Hepatocyte (in vitro differentiated cells): ENCODE measurements at places on chromosomes 2 and 18. TPM values are rescaled to one million over a fixed set of nuclear protein-coding genes. Genes with fewer than 3 reads are reported as not detected.

- no peak for DNase-seq
Measured at GRCh38 chr2:192379736-192380135, 185.0 kb upstream of the TMEFF2 start.

- DNase-seq, result peak; percentile 28
Measured at GRCh38 chr2:119760956-119761275, 1.2 kb downstream of the PTPN4 start.

GRCh38 chr18:21912339-21913239 is 172.0 kb downstream of the MIB1 start:
- no peak for DNase-seq

DNA sequence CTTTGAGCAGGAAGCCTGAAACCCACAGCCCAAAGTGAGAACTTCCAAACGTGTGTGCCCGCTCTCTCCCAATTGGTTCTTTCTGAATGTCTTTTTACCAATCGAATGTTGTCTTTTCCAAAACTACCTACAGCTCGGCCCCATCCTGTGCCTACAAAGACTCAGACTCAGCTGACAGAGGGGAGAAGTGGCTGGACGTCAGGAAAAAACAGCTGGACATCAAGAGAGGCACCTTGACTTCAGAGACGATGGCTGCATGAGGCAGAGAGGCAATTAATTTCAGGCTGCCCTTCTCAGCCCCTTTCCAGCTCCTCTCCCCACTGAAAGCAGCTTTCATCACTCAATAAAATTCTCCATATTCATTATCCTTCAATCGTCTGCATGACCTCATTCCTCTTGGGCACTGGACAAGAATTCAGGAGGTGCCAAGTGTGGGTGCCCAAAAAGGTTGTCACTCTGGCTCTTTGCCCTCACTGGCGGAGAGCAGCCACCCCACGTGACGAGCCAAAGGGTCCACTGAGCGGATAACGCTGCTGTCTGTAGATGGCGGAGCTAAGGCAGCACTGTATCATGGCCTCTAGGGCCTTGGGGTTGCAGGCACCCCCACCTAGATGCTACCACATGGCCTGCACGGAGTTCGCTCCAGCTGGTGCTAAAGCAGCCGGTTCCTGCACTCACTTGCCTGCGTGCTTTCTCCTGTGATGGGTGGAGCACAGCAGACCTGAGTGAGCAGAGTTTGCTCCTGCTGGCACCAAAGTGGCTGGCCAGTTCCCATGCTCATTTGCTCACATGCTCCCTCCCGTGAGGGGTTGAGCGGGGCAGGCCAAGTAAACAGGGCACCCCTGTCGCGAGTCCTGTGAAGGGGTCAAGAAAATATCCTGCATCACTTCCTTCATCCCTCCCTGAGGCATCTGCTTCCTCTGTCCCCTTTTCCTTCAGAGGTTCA is 37.9 kb downstream of the FAM210A start:
- DNase-seq, result no peak

GRCh38 chr2:34105006-34105767 is 506.1 kb upstream of the FAM98A start:
- DNase-seq, result no peak

- DNase-seq, result peak; percentile 63
Measured at GRCh38 chr2:28544922-28545589, 49.2 kb downstream of the PLB1 start.

GRCh38 chr18:34595690-34596089 is 114.4 kb upstream of the DTNA start:
- DNase-seq, result peak; percentile 38

GRCh38 chr18:63040788-63041410 is 278.7 kb downstream of the BCL2 start:
- no peak for DNase-seq

- DNase-seq, result no peak
Measured at GRCh38 chr2:205860181-205860580, 177.9 kb downstream of the NRP2 start.

GRCh38 chr2:217652761-217653639 is 349.8 kb downstream of the TNS1 start:
- peak; percentile 76 for DNase-seq

GRCh38 chr2:84807063-84807485 is 73.8 kb downstream of the TRABD2A start:
- peak; percentile 54 for DNase-seq

- peak; percentile 79 for DNase-seq
Measured at GRCh38 chr2:240896871-240897692, 1.1 kb upstream of the MAB21L4 start.

GRCh38 chr2:224248944-224249371 is 152.9 kb downstream of the FAM124B start:
- peak; percentile 19 for DNase-seq

DNA sequence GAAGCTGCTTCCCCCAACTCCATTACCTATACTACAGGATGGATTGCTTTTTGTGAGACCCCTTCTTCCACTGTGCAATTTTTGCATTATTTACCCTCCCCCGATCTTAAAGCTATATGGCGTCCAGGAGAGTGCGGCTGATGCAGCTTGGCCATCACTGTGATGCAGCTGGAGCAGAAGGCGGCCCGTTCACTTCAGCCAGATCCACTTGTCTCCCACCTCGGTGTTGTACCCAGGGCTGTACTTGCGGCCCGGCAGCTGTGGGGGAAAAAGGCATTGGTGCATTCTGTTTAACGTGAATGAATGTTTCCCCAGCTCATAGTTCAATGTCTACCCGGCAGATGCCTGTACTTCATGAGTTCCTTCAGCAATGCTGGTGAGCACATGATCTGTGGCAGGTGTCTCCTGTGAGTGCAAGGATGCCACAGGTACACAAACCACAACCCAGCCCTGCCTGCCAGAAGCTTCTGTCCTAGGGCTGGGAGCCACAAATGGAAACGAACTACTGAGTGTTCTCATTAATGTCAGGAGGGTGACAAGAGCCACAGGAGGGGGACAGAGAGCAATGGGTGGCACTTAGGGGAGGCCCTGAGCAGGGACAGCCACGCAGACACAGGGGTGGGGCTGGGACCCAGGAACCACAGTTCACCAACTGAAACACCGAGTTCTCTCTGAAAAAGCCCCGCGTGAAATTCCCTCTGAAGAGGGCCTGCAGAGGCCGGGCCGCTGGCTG is 64.0 kb downstream of the NDUFA10 start:
- DNase-seq, result no peak

DNA sequence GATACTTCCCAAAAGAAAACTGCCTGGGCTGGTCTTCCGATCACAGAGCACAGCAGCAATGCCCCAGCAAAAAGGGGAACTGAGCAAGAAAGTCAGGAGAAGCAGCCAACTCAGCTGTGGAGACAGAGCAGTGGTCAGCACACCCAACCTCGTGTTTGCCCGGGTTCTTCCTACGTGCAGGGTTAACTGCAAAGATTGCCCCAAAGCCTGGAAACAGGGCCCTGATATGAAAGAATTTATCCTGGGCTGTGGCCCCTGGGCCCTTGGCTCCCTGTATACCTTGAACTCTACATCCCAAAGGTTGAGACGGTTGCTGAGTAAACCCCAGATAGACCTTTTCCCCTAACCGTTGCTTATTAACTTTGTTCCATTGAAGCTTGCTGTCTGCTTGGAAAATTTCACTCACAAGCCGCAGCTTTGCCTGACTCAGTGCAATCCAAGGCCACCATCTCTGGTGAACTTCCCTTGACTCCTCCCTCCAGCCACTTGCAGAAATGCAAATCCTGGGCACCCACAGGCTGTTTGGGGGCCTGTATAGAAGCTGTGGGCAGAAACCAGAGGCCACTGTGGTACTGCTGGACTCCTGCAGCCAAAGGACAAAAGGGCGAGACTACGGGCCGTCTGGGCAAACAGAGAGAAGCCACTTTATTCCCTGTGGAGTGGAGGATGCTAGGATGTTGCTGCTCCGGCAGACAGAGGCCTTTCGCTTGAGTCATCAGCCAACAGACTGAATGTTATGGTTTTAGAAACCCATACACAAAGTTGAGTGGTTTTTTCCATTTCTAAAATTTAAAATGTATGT is 18.2 kb downstream of the NRP2 start:
- DNase-seq, result peak; percentile 76

- DNase-seq, result no peak
Measured at GRCh38 chr18:356778-357177, 88.9 kb upstream of the THOC1 start.

DNA sequence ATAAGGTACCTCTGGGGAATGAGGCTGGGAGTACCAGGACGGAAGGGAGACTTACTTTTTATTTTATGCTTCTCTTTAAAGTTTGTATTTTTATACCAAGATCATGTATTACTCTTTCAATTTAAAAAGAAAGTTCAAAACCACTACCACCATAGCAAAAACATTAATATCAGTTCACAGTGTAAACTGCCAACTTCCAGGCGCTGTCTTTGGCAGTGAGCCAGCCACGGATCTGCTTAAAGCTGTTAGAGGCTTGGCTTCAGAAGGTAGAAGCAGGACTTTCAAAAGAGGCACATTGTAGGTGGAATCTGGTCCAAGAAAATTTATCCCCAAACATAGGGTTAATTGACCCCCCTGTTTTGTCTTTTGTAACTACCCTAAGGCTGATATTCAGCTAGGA is 74.8 kb downstream of the B3GNT2 start:
- DNase-seq, result peak; percentile 55

GRCh38 chr2:179701524-179702110 is 159.8 kb downstream of the ZNF385B start:
- DNase-seq, result peak; percentile 10

DNA sequence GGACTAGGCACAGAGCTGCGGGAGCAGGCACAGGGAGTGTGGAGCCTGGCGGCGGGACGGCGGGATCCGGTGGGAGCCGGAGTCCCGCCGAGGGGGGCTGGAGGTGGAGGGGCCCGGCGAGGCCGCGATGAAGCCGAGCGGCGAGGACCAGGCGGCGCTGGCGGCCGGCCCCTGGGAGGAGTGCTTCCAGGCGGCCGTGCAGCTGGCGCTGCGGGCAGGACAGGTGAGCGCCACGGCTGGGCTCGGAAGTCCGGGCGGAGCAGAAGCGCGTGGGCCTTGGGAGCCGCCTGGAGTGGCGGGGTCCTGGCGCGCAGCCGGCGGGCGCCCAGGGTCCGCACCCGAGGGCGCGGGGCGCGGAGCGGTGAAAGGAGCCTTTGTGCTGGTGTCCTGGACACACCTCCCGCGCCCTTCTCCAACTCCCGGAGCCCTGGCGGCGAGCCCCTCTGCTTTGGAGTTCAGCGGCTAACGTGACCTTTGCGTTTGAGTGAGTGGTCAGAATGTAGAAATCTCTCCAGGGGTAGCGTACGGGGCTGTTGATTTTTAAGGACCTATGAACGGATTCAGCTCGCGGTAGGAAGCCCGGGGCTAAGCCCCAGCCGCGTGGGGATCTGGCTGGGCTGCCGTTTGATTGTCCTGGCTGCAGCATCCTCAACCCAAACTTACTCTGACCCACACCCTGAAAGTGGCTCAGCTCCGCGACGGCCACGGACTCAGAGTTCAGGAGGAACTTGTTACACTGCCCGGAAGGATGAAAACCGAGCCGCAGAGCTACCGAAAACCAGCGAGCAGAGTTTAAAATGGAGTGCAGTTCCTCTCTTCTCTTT is 448 bp downstream of the IMPA2 start:
- DNase-seq, result peak; percentile 46

DNA sequence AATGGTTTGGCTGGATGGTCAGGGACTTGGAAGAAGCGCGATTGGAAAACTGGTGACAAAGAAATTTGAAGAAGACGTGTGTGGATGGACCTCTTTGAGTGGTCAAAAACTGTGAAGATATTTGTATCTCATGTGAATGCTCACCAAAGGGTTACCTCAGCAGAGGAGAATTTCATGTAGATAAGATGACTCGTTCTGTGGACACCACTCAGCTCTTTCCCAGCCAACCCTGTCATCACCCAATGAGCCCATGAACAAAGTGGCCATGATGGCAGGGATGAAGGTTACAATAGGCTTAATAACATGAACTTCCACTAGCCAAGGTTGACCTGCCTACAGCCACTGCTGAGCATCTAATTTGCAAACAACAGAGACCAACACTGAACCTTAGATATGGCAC is 248.3 kb downstream of the KCNE4 start:
- DNase-seq, result no peak

DNA sequence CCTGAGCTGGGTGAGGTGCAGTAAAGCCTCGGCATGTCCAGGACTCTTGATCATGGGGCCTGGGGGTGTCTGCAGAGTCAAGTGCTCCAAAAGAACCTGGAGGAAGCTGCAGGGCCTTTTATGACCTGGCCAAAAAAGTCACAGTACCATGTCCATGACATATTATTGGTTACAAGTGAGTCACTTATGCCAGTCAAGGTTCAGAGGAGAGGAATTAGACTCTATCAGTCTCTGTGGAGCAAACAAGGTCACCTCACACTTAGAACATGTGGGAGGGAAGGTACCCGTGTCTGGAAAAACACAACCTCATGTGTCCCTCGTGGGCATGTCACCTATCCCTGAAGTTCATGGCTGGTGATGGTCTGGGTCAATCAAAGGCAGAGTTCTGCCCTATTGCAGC is 465.7 kb downstream of the FBXO15 start:
- no peak for DNase-seq

GRCh38 chr2:10481666-10482157 is 33.6 kb upstream of the ODC1 start:
- no peak for DNase-seq

DNA sequence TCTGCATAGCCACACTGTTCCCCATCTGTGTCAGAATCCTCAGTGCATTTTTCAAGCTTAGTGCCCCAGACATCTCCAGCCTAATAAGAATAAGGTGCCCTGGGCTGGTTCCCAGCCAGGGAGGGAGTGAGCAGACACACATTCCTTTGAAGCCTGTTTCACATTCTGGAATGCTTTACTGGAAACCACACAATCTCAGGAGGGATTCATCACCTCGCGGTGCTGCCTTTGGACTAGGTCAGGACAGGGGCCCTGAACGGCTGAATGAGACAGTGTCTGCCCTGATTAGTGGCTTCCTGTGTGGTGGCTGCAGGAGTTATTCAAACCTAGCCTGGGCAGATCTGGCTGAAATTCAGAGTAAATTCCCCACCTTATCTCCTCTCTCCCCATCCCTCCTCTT is 108.0 kb upstream of the LDAH start:
- DNase-seq, result peak; percentile 52

- DNase-seq, result no peak
Measured at GRCh38 chr2:240912878-240913809, 7.0 kb downstream of the CROCC2 start.

GRCh38 chr2:150806336-150806735 is 318.9 kb upstream of the RND3 start:
- no peak for DNase-seq

Gene STRADB
- 62.5 and 70.8 TPM in 2 replicates for total RNA-seq

Gene CXCR1
- not detected in 2 replicates for total RNA-seq

Gene MC2R
- not detected in 2 replicates for total RNA-seq

Gene PROC
- total RNA-seq, result 42.6 and 62.3 TPM in 2 replicates

Gene ARL4C
- 14.6 and 15.9 TPM in 2 replicates for total RNA-seq

Gene MAPK4
- 2.4 TPM in 2 replicates for total RNA-seq

Gene STARD7
- 119 and 138 TPM in 2 replicates for total RNA-seq

Gene RTP5
- not detected in 2 replicates for total RNA-seq

Gene CLIP4
- total RNA-seq, result 31.2 and 35.6 TPM in 2 replicates

Gene CYP27C1
- 0.56 and 1.2 TPM in 2 replicates for total RNA-seq

Gene COLEC11
- 22.6 TPM in 2 replicates for total RNA-seq

Gene ARHGAP25
- total RNA-seq, result 0.47 TPM in 1 of 2 replicates, not detected in the other

Gene C2orf80
- total RNA-seq, result not detected in 2 replicates

Gene NEB
- total RNA-seq, result 2.2 and 3.3 TPM in 2 replicates

Gene SULT1C4
- 14.0 and 17.8 TPM in 2 replicates for total RNA-seq

Gene DCDC2C
- total RNA-seq, result not detected in 2 replicates

Gene GNLY
- total RNA-seq, result not detected in 2 replicates

Gene ABHD3
- 51.6 and 60.1 TPM in 2 replicates for total RNA-seq

Gene LIMS3
- 0.60 and 1.4 TPM in 2 replicates for total RNA-seq

Gene PAX8
- total RNA-seq, result 0.20 TPM in 1 of 2 replicates, not detected in the other

Gene NGEF
- total RNA-seq, result 1.3 and 3.2 TPM in 2 replicates

Gene TGFA
- total RNA-seq, result 2.4 and 5.6 TPM in 2 replicates

Gene CD8A
- 0.33 TPM in 1 of 2 replicates, not detected in the other for total RNA-seq

Gene CNNM3
- 17.0 and 17.1 TPM in 2 replicates for total RNA-seq

Gene LONRF2
- 1.4 and 1.9 TPM in 2 replicates for total RNA-seq
